ENCODE measurements at places on chromosomes 4 and X. TPM values are rescaled to one million over a fixed set of nuclear protein-coding genes. Genes with fewer than 3 reads are reported as not detected.

- H3K4me1 ChIP-seq = no peaks in the 10 kb centered on the region
- no peaks in the 10 kb centered on the region for H3K27me3 ChIP-seq
- H3K27ac ChIP-seq = peak overlapping the region; percentile 71
- H3K4me3 ChIP-seq = no peak overlapping the region
- no peak for DNase-seq
Measured at GRCh38 chr4:26032142-26032541, 118.1 kb downstream of the SMIM20 start.

DNA sequence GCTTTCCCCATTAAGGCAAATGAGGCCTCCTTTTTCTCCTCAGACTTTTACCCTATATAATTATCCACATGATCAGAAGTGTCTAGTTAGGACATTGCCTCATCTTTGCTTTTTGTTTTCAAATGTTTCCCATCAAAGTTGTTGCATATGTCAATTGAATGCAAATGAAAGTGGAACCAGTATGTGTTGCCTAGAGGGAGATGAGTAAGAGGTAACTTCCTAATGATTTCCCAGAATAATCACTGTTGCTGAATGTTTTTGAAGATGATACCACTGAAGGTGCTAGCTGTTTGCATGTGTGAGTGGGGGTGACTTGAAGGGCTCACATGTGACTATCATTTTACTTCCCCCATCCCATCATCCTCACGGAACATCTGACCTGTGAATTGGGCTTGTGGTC is 33.9 kb downstream of the PAK3 start:
- H3K4me1 ChIP-seq = no peaks in the 10 kb centered on the region
- no peaks in the 10 kb centered on the region for H3K36me3 ChIP-seq
- no peak for DNase-seq

GRCh38 chr4:2962614-2963174 is 512 bp downstream of the NOP14 start:
- H3K27me3 ChIP-seq = no peaks in the 10 kb centered on the region
- H3K36me3 ChIP-seq = no peaks in the 10 kb centered on the region
- DNase-seq = no peak
- peaks cover 6% of the 10 kb centered on the region for H3K4me1 ChIP-seq
- H3K27ac ChIP-seq = peak overlapping the region; percentile 85

SHISA3 gene
- 3.8 TPM for total RNA-seq

- no peak for DNase-seq
- no peaks in the 10 kb centered on the region for H3K36me3 ChIP-seq
- H3K4me1 ChIP-seq = no peaks in the 10 kb centered on the region
Measured at GRCh38 chrX:75421688-75422230, 101.1 kb downstream of the ZDHHC15 start.

DNA sequence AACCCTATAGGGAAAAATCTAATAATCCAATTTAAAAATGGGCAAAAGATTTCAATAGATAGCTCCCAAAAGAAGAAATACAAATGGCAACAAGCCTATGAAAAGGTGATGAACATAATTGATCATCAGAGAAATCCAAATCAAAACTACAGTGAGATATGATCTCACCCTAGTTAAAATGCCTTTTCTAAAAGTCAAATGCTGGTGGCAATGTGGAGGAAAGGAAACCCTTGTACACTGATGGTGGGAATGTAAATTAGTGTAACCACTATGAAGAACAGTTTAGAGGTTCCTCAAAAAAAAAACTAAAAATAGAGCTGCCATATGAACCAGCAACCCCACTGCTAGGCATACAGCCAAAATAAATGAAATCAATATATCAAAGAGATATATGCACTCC is 44.5 kb downstream of the STPG2 start:
- no peaks in the 10 kb centered on the region for H3K27me3 ChIP-seq
- no peak overlapping the region for H3K27ac ChIP-seq
- H3K4me1 ChIP-seq = no peaks in the 10 kb centered on the region

- no peaks in the 10 kb centered on the region for H3K36me3 ChIP-seq
- no peaks in the 10 kb centered on the region for H3K4me1 ChIP-seq
- no peak for DNase-seq
Measured at GRCh38 chr4:1939664-1940509, 68.7 kb downstream of the NSD2 start.

GRCh38 chr4:123083646-123084045 is 161.2 kb upstream of the NUDT6 start:
- no peak overlapping the region for H3K4me3 ChIP-seq
- H3K4me1 ChIP-seq = no peaks in the 10 kb centered on the region
- no peak overlapping the region for H3K27ac ChIP-seq

DNA sequence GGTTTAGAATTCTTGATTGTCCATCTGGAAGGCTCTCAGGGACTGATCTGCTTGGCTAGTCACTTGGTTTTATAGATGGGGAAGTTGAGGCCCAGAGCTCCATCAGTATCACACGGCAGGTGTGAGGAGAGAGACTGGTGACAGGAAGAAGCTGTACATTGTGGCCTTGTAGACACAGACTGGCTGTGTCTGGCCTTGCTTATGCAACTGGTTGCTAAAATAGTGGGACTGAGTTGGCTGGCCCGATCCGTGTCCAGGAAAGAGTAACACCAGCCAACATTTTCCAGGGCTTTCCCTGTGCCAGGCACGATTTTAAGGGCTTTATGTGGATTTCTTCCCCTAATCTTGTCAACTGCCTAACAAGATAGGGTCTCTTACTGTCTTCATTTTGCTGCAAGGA is 2.8 kb downstream of the TBC1D14 start:
- H3K4me3 ChIP-seq = no peak overlapping the region
- no peaks in the 10 kb centered on the region for H3K27me3 ChIP-seq
- DNase-seq = no peak
- H3K4me1 ChIP-seq = peaks cover 8% of the 10 kb centered on the region

IL21 gene
- total RNA-seq = not detected

GRCh38 chrX:115360220-115360781 is 70.8 kb downstream of the LUZP4 start:
- DNase-seq = no peak
- H3K4me3 ChIP-seq = no peak overlapping the region
- no peak overlapping the region for H3K27ac ChIP-seq
- H3K4me1 ChIP-seq = no peaks in the 10 kb centered on the region
- no peaks in the 10 kb centered on the region for H3K27me3 ChIP-seq

GRCh38 chr4:83639849-83640493 is 104.1 kb downstream of the GPAT3 start:
- no peak overlapping the region for H3K4me3 ChIP-seq
- DNase-seq = no peak
- no peaks in the 10 kb centered on the region for H3K36me3 ChIP-seq
- H3K27ac ChIP-seq = no peak overlapping the region
- no peaks in the 10 kb centered on the region for H3K4me1 ChIP-seq

- H3K27ac ChIP-seq = no peak overlapping the region
- H3K36me3 ChIP-seq = no peaks in the 10 kb centered on the region
- no peak for DNase-seq
- peaks cover 30% of the 10 kb centered on the region for H3K27me3 ChIP-seq
Measured at GRCh38 chrX:38970845-38971244, 169.6 kb downstream of the MID1IP1 start.

LRP2BP gene
- total RNA-seq = 0.96 TPM

DNA sequence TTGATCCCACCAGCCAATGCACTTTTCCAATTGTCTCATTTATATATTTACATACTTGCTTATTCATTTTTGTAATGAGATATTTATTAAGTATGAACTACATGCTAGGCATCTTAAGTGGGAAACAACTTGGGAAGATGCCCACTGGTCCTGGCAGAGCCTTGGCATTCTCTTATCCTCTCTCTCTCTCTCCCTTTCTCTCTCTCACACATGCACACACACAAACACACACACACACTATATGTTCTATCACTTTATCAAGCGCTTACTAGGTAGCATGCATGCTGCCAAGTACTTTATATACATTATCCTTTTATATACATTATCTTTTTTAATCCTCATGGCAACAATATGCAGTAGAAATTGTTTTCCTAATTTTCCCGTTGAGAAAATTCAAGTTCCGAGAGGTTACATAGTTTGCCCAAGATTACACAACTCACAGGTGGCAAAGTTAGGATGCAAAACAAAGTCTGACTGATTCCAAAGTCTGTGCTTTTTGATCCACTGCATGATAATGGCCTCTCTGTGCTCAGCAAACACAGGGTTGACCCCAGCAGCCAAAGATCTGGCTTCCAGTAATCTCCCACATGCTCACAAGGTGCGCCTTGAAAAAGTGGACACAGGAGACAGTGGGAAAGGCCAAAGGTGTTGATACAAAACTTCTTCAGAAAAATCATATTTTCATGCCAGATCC is 173.1 kb upstream of the KLF3 start:
- no peaks in the 10 kb centered on the region for H3K27me3 ChIP-seq
- H3K36me3 ChIP-seq = no peaks in the 10 kb centered on the region
- DNase-seq = no peak
- H3K4me1 ChIP-seq = no peaks in the 10 kb centered on the region

DNA sequence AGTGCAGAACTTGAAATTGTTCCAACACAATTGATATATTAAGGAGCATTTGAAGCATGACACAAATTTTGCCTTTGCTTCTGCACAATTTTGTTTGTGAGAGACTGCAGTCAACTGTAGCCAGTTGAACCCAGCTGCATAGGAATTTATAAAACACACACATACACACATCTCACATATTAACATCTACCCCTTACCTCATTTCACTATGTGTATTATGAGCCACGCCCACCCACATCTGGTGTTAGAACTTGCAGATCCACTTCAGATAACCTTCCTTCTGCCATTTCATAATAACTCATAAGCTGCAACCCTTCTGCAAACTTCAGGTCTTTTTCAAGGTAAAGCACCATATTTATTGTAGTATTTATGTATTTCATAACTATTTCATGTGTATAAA is 188.1 kb upstream of the WDFY3 start:
- no peaks in the 10 kb centered on the region for H3K4me1 ChIP-seq
- no peaks in the 10 kb centered on the region for H3K27me3 ChIP-seq
- H3K4me3 ChIP-seq = no peak overlapping the region
- DNase-seq = no peak
- H3K36me3 ChIP-seq = no peaks in the 10 kb centered on the region

DNA sequence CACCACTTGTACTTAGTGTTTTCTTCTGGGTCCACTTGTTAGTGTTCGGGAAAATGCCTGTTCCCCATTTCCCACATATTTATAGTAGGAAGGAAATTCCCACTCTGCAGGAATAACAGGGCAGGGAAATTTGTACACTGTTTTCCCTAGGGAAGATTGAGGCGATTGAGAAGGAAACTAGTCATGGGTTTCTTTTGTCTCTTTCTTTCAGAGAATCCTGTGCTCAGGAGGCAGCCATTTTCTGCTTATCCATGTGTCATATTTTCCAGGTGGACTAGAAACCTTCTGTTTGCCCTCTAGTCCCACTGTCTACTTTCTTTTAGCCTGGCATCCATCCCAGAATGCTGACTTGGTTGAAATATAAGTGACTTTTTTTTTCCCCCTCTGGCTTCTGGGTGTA is 299.1 kb upstream of the ANKRD50 start:
- DNase-seq = no peak
- no peak overlapping the region for H3K4me3 ChIP-seq
- no peaks in the 10 kb centered on the region for H3K4me1 ChIP-seq
- H3K27ac ChIP-seq = no peak overlapping the region
- H3K27me3 ChIP-seq = no peaks in the 10 kb centered on the region

GRCh38 chrX:42715701-42716262 is 62.2 kb downstream of the PPP1R2C start:
- H3K27ac ChIP-seq = no peak overlapping the region
- DNase-seq = no peak
- peaks cover 20% of the 10 kb centered on the region for H3K27me3 ChIP-seq
- no peaks in the 10 kb centered on the region for H3K36me3 ChIP-seq
- no peaks in the 10 kb centered on the region for H3K4me1 ChIP-seq

FAM200B gene
- total RNA-seq = 55.9 TPM

ARAP2 gene
- total RNA-seq = 23.2 TPM

- H3K27ac ChIP-seq = no peak overlapping the region
- no peak for DNase-seq
- no peak overlapping the region for H3K4me3 ChIP-seq
- H3K27me3 ChIP-seq = no peaks in the 10 kb centered on the region
Measured at GRCh38 chr4:155017426-155017825, 191.0 kb upstream of the NPY2R start.
